CD4-positive, alpha-beta T cell (primary cell): ENCODE measurements at places on chromosomes 12 and 14.

GRCh38 chr12:108779998-108780688 is 48.8 kb upstream of the CORO1C start:
- H3K36me3 ChIP-seq: no peaks in the 10 kb centered on the region
- no peak for DNase-seq
- no peak overlapping the region for H3K4me3 ChIP-seq
- H3K27me3 ChIP-seq: no peaks in the 10 kb centered on the region

GRCh38 chr14:92841930-92842329 is 47.8 kb downstream of the GOLGA5 start:
- no peaks in the 10 kb centered on the region for H3K27me3 ChIP-seq
- peaks cover 44% of the 10 kb centered on the region for H3K36me3 ChIP-seq
- H3K4me1 ChIP-seq: peaks cover 7% of the 10 kb centered on the region
- H3K4me3 ChIP-seq: no peak overlapping the region

DNA sequence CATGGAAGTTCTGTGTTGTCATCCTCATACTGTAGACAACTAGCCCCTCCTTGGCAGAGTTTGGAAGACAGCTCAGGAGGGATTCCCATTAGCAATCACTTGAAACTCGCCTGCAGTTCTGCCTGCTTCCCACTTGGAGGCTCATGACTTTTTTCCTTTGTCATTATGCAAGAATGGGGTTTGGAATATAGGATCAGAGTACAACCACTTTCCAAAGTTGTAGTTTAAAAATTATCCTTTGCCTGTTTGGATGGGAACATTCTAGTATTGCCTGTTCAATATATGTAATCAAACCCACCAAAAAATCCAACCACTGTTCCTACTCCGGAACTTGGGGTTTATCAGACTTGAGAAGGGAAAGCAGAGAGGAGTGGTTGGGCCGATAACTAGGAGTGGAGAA is 2.1 kb upstream of the GPD1 start:
- no peak overlapping the region for H3K4me3 ChIP-seq
- H3K4me1 ChIP-seq: no peaks in the 10 kb centered on the region
- peaks cover 31% of the 10 kb centered on the region for H3K36me3 ChIP-seq
- H3K27me3 ChIP-seq: no peaks in the 10 kb centered on the region
- no peak for DNase-seq

DNA sequence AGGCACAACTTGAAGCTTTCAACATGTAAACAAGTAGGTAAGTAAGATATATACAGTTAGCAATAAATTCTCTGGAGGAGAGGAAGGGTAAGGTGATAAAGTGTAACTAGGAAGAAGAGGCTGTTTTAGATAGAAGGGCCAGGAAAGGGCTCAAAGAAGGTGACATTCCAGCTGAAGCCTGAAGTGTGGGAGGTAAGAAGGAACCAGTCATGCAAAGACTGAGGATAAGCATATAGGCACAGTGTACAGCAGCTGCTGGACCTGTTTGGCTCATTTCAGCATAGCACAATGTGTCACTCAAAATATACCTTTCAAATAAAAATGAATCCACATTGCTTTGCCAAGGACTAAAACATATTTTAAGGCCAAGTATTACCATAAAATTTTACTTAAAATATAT is 28.6 kb upstream of the ARL1 start:
- no peak overlapping the region for H3K4me3 ChIP-seq
- DNase-seq: no peak
- no peak overlapping the region for H3K27ac ChIP-seq
- H3K36me3 ChIP-seq: no peaks in the 10 kb centered on the region
- H3K27me3 ChIP-seq: no peaks in the 10 kb centered on the region

DNA sequence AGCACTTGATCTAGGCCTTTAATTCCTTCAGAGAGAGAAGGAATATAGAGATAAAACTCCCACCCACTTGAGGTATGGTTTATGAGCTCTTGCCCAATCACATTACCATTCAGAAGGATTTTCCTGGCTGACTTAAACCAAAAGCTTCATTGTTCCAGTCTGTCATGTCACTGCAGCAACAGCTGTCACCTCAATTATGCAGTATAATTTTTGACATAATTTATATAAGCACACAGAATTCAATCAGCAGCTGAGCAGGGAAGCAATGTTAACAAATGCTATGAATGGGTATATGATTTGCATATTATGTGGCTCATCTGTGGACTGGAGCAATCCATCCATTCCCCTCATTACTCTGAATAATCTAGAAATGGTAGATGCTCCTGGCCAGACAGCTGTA is 40.3 kb downstream of the CBX5 start:
- H3K36me3 ChIP-seq: peaks cover 39% of the 10 kb centered on the region
- H3K4me3 ChIP-seq: no peak overlapping the region
- no peak for DNase-seq
- no peaks in the 10 kb centered on the region for H3K4me1 ChIP-seq

DNA sequence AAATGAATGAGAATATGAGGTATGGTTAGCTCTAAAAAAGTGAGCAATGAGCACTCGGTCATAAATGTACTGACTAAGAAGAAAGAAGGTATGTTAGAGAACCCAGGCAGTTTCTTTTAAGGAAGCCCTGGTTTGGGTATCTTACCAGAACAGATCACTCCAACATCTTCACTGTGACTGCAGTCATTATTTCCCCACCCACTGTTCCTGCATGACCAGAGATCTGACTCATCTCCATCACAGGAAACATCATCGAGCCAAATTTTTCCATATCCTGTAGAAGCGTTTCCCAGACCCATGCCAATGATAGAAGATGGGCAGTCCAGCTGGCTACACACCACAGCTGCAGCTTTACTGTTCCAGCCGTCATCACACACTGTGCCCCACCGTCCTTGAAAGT is 48.0 kb downstream of the CD163L1 start:
- H3K36me3 ChIP-seq: no peaks in the 10 kb centered on the region
- no peaks in the 10 kb centered on the region for H3K4me1 ChIP-seq
- no peak for DNase-seq
- no peak overlapping the region for H3K27ac ChIP-seq
- peaks cover 2% of the 10 kb centered on the region for H3K27me3 ChIP-seq

DNA sequence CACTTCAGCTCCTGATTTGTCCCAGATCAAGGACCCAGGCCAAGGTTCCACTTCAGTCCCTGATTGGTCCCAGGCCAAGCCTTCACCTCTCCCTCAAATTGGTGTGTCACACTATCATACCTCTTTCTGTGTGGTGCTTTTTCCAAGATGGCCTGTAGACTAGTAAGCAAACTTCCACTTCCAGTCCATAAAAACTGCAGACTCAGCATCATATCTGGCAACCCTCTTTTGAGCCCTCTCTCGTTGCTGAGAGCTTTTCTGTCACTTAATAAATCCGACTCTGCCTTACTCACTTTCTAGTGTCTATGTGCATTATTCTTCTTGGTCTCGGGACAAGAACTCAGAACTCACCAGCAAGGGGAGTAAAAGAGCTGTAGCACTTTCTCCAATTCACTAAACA is 1395.1 kb downstream of the LRFN5 start:
- H3K36me3 ChIP-seq: no peaks in the 10 kb centered on the region
- no peak overlapping the region for H3K4me3 ChIP-seq
- no peaks in the 10 kb centered on the region for H3K27me3 ChIP-seq

DNA sequence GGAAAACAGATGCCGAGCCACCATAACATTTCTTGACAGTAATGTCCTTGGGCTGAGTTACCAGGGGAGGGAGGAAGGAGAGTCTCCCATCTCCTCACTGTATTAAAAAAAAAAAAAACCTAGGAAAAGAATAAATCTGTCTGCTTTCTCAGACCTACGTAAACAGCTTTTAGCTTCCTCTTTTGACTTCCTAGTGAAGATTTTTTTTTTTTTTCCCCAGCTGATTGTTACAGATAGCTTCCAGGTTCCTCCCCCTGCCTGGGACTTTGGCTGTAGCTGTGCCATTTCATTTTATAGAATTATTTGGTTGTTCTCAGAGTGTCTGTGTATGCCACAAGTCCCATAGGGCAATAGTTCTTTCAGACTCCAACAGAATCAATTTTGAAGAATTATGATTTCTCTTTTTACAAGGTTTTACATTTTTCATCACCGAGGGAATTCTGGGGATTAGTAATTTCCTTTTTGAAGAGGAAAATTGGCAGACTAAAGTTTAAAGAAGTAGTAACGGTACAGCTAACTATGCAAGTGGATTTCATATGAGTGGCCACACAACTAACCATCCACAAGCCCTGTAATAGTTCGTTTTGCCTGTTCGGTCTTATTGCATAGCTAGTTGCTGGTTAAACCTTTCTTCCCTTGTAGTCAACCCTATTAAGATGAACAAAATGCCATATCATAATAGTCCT is 23.1 kb upstream of the GNS start:
- no peak overlapping the region for H3K4me3 ChIP-seq
- H3K27me3 ChIP-seq: peaks cover 33% of the 10 kb centered on the region
- peaks cover 17% of the 10 kb centered on the region for H3K4me1 ChIP-seq
- H3K27ac ChIP-seq: no peak overlapping the region
- DNase-seq: no peak
- no peaks in the 10 kb centered on the region for H3K36me3 ChIP-seq
